Head of caudate nucleus (tissue), 42 donors: ENCODE measurements at places on chromosomes 6 and 20.

DNA sequence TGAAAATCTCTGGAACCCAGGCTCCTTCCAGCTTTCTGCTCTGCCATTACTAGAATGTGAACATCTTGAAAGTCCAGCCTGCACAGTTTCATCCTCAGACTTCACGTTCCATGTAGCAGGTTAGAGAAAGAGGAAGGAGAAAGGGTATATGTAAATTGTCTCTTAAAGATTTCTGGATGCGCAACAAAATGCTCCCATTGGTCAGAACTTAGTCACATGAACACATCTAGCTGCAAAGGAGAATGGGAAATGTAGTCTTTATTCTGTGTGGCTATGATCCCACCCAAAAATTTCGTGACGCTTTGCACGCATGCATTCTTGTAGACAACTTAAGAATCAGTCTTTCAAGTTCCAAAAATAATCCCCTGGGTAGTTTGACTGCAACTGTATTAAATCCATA, 46.4 kb upstream of the CHD6 start:
- DNase-seq: no peak

DNA sequence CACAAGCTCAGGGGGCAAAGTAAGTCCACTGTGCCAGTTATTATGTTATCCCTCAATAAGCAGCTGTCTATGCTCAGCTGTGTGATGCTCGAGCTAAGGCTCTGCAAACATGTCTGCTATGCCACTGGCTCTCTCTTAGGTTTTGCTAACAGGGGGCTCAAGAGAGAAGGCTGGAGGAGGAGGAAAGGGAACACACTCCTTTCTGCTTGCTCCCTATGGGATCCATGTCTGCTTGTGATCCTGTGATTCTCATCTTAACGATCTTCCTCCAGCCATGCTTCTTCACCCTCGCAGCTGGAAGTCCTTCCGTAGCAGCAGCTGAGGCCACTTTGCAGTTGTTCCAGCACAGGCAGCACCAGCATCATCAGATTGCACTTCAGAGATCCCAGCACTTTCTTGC, 37.0 kb upstream of the IGF2R start:
- DNase-seq: no peak

DNA sequence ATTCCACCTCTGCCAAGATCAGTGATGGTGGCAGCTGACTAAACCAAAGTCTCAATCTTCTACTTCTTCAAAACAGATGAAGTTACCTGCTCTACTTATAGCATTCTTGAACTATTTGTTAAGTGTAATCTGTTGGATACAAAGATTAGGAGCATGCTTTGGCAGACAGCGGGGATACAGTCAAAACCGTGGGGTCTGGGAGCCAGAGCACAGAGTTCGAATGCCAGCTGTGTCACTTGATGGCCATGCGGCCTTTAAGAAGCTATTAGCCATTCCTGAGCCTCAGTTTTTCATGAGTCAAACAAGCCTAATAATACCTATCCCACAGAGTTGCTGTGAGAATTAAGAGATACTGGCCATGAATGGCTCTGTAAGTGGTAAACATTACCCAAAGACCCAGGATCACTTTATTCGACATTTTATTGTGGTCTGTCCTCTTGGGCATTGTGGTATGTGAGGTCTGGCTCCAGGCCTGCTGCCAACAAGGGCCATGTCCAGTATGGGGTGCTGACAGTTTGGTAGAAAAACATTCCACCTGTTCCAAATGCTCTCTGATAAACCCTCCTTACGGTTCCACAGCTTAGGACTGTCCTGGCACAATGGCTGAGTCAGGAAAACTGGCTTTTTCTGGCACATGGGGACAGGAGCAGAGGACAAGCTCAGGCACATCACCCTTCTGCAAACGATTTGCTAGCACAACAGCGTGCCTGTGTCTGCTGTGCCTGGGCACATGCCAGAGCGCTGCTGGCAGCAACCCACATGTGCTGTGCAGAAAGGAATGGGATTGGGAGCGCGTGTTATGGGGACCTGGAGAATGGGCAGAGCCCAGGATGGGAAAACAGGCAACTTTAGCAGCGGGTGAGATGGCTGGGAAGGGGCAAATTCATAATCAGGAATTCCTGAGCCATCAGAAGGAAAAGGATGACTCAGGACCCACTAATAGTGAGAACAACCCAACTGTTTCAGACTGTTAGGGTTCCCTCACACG, 15.7 kb upstream of the FAM83C start:
- DNase-seq: peak; percentile 74

DNA sequence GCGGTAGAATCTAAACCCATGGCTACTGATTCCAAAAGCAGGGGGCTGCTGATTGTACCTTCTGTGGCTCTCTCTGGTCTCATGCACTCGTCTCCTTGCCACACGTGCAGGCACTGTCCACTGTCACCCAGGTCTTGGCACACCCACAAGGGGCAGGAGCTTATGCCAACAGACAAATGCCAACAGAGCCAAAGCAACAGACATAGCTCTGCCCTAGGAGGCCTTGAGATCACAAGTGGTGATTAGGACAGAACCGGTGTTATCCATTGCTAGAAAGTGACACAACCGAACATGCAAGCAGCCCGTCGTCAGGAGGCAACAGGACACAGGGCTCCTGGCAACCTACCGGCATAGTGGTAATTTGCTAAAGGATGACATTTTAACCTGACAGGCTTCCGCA, 36.8 kb upstream of the MRPS10 start:
- DNase-seq: no peak

- no peak for DNase-seq
These were observed 139.2 kb downstream of the AHI1 start for GRCh38 chr6:135358251-135358821.

- DNase-seq: no peak
These were observed 194.5 kb upstream of the CDH4 start for GRCh38 chr20:61057443-61058121.

GRCh38 chr6:36669002-36669401, 9.5 kb upstream of the CDKN1A start:
- no peak for DNase-seq

DNA sequence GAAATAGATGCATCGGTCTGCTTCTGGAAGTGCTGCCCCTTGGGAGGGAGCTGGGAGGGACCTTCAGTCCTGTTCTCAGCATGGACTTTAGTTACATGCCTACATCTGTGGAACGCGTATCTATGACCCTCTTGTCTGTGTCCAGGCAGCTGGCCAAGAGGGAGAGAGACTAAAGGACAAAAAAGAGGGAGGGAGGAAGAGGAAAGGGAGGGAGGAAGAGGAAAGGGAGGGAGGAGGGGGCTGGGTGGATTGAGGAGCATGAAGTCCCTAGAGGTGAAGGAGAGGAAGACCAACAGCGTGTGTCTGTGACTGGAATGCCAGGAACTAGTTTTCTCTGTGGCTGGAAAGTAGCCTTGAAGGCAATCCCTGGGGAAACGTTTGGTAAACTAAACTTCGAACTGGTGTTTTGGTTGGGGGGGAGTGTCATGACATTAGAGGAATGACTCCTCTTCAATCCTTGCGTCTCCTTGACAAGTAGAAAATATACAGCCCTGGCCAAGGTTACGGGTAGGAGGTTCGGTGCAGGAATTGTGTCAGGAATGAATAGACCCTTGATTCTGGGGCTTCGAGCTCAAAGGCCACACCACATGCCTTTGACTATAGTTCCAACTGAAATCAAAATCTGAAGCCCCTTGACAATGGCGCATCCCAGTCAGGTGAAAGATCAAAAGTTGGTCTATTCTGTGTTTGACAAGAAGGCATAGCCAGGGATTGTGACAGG, 52.0 kb upstream of the PLEKHG1 start:
- DNase-seq: peak; percentile 18

DNA sequence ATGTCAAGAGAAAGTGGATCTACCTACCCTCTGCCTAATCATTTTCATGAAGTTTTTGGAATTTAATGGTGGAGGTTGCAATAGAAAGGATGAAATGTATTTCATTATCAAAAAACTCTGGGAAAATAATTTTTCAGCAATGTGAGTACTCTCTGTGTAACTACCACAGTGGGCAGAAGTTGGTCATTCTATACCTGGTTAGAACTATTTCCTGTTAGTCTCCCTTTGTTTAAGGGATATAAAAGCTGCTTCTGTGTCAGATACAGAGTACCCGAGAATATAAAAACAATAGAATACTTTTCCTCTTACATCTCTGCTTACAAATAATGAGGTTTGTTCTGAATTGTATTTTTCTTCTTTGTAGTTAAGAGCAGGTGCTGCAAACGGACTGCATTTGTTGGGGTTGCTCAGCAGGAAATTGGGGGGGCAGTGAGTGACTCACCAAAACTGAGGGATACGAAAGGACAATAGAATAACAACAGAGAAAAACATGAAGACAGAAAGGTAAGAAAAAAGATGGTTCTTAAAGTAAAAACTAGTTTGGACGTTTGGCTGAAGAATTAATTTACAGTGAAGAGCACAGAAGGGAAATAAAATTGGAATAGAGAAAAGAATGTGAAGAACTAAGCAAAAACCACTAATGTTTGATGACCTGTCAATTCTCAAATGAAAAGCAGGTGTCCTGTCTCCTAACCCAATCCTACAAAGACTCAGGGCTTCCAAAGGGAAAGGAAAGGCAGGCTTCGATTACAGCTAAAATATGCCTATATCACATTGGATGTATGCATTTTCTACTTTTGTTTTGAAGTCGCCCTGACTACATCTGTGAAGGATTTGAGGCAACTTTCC, 703.1 kb downstream of the RFPL4B start:
- DNase-seq: no peak

DNA sequence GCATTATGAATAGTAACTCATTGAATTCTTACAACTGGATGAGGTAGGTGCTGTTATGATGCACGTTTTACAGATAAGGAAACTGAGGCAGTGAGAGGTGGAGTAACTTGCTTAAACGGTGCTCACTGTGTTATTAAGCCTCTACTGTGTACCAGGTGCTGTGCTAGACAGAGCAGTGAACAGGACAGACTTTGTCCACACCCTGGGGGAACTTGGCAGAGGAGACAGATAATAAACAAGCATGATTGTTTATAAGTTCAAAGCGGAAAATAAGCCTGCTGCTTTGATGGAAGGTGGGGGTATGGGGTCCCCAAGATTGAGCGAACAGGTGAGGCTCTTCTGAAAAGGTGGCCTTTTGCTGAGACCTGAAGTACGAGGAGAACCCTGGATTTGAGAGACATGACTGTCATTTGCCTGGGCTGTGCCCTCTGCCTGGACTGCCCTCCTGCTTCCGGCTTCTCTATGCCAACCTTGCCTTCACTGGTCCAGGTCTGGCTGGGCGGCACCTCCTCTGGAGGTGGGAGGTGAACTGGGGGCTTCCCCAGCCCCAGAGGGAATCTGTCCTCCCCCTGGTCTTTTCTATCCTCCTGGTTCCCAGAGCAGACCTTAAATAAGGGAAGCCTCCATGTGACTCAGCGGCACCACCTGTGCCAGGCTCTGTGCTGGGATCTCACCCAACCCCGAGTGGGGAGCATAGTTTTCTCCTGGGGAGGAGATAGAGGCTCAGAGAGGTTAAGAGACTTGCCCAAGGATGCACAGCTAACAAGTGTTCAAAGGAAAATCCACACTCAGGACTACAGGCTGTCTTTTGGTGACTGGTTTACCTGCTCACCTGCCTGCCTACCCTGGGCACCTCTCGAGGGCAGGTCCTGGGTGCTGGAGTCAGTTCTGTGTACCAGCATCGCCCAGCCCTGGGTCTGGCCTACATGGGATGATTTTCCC, 59.1 kb downstream of the CEBPB start:
- no peak for DNase-seq

DNA sequence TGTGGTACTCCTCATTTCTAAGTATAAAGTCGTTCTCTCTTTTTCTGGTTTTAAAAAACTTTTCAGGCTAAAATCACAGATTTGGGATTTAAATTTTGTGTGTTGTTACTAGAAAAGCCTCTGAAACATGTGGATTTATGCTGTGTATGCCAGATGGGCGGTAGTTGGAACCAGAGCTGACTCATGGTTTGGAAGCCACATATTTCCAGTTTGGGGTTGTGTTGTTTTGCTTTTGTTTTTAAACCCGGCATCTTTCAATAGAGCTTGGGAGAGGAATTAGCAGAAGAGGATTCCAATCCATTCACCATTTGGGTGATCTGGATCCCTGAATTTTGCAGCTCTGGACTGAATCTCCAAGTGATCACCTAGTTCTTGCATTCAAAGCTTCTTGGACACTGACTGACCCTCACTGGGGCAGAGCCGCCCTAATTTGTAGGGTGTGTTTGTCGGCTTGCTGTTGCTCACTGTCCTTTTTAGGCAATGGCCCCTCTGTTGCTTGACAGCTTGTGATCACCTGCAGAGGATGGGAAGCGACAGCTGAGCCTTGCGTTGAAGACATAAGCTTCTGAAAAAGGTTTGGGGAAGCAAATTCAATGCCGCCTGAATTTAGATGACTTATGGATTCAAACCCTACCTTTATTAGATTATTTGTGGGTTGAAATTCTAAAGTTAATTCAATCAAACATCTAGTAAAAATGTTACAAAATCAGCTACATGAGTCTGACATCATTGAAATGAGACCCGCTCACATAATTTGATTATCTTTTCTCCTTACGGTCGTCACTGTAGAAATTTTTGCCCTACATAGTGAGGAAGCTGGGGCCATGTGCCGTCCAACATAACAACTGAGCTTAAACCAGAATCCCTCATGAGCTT, 79.9 kb upstream of the CD83 start:
- no peak for DNase-seq

DNA sequence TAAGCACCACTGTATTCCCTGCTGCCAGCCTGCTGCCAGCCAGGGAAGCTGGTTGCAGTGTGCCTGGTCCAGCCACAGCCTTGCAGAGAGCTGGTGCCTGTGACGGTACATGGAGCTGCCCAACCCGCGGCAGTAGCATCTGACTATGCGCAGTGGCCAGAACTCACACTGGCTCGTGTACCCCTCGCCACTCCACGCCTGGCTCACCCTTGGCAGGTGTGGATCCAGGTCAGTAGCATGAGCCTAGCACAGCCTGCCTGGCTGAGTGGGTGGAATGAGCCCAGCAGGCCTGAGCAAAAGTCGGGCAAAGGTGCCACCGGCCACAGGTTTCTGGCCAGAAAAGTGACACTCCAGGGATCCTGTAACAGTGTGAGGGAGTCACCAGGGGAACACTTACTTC, 361.7 kb upstream of the MAP3K7 start:
- no peak for DNase-seq

- DNase-seq: no peak
These were observed 781.4 kb downstream of the QKI start for GRCh38 chr6:164195942-164196281.

GRCh38 chr6:57220083-57220703, 1.9 kb downstream of the RAB23 start:
- DNase-seq: no peak

DNA sequence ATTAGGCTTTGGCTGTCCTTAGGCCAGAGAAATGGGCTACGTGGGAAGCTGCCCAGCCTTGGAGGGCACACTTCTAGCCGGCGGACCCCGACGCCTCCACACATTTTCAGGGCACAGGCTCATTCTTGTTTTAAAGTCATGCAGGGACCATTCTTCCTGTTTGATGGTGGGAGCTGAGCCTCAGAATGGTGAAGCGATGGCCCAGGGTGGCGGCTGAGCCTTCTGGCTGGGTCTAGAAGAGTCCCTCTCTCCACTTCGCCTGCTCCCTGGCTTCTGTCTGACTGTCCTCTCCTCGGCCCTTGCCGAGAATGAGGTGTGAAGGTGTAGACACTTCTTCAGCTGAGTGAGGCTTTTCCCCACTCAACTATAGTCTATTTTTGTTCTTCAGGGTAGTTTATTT, 114.4 kb downstream of the SULF2 start:
- no peak for DNase-seq

- no peak for DNase-seq
These were observed 46.9 kb downstream of the TMEM200A start for GRCh38 chr6:130412556-130413290.

GRCh38 chr6:136720045-136720770, 72.1 kb downstream of the MAP3K5 start:
- no peak for DNase-seq
